ENCODE measurements at places on chromosomes 11 and 22.

DNA sequence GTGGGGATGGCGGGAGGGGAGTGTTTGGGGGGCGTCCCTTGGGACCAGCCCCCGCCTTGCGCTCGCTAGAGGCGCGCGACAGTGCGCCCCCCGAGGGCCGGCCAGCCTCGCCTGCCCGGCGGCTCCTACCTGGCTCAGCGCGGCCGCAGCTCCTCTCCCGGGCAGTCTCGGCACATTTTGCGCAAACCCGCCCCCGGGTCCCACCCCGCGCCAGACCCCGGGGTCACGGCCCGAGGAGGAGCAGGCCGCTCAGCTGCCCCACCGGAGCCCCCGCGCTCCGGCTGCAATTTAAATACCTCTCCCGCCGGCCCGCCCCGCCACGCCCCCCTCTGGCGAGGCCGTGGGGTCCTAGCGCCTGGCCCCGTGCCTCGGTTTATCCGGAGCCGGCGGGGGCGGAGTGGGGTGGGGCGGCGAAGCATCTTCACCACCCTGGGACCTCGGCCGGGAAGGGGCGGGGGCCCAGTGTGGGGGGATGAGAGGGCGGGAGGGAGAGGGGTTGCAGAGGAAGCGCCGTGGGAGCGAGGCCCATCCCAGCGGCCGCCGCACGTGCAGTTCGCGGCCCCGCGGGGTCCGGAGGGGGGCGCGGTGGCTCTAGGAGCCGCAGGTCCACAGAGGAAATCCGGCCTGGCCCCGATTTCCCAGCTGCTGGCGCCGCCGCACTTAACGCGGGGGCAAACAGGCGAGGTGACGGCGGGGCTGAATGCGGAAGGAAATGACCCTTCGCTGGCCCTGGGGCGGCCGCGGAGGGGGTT, at the start of gene LRRC32:
LRRC32 (minus strand) TSS at position 263 of the 752 bp plus-strand sequence. CDS start 4,793 bp downstream, outside the sequence.
- DNase-seq = peak; percentile 6

- peak; percentile 66 for DNase-seq
Observed at GRCh38 chr22:29744902-29745301, 21.9 kb downstream of the ZMAT5 start.

GRCh38 chr22:48794906-48795305, 1032.8 kb downstream of the BRD1 start:
- no peak for DNase-seq

- DNase-seq = no peak
Observed at GRCh38 chr11:118042796-118043195, 34.1 kb upstream of the TMPRSS4 start.

DNA sequence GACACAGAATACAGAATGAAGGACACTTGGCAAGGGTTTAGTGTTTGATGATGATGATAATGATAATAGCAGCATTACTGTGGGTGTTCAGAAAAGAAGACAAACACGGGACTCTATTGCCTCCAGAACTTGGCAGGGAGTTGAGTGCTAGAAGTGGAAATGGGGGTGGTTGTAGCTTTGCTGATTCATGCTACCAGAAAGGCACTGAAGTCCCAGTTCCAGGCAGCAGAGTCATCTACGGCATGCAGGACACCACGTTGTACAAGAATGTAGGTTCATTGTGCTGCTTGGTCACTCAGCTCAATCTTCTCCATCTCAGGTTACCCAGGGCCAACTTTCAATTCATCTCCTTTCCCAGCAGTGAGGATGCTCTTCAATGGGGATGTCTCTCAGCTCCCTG, 115.7 kb downstream of the NTM start:
- DNase-seq = no peak

GRCh38 chr11:93028960-93029522, 59.6 kb downstream of the MTNR1B start:
- DNase-seq = no peak

Measured in NCI-H345 (cell line).